ENCODE measurements at places on chromosomes 1 and 21.

DNA sequence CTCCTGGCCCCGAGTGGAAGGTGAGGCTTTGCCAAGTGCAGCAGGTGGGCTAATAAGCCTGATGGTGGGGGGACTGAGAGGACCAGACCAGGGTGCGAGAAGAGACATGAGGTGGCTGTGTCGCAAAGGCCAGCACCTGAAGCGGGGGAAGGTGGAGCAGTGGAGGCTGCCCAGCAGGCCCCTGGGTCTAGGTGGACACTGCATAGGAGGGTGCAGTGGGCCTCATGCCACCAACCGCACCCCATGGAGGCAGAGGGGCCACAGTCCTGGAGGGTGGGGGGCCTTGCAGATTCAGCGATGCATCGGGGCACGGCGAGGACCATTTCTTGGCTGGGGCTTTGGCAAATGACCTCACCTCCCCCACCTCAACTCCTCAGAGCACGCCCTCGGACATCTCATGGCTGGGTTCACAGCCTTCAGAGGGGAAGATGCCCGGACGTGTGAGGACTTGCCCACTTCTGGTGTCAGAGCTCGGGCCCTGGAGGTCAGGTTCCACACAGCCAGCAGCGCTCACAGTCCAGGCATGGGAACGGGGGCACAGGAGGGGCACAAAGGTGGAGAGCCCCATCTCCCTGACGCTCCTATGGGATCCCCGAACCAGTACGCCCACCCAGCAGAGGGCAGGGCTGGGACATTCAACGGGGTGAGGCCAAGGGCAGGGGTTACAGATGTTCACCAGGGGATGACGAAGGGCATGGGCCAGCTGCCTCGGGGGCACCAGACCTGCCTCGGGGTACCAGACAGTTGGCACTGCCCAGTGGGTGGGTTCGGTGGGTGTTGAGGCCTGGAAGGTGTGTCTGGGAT lies 35.4 kb downstream of the UBE2G2 start:
- no peak for DNase-seq

DNA sequence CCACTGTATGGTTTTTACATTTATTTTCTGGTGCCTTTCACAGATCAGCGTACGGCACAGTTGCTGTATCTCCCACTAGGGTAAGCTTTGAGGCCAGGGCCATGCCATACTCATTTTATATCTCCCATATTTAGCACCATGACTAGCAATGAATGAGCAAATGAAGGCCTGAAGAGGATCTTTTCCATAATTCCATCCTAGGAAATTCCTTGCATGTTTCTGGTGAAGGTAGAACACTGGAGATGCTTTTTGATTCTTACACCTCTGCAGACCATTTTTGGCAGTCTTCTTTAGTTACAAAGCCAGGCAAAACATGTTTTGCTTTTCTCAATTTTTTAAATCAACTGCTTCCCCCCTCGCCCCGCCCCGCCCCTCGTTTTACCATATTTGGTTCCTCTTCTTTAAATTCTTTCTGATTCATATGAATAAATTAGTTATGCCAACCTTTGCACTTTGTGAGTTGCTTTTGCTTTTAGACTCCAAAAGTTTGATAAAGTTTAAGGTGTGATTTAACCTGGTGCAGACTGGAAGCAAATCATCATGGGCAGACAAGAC lies 78.9 kb upstream of the AK4 start:
- DNase-seq: no peak

DNA sequence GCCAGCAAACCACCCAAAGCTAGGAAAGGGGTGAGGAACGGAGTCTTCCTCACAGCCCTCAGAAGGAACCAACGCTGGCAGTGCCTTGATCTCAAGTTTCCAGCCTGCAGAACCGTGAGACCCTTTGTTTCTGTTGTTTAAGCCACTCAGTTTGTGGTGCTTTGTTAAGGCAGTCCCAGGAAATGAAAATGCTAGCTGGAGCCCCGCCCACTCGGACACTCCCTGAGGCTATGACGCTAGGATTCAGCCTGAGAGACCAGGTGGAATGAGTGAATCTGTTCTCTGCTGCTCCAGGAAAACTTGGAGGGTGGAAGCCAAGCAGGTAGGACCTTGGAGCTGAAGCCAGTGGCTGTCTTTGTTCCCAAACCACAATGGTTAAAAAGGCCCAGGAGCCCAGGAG lies 196.5 kb upstream of the POU3F1 start:
- no peak for DNase-seq

DNA sequence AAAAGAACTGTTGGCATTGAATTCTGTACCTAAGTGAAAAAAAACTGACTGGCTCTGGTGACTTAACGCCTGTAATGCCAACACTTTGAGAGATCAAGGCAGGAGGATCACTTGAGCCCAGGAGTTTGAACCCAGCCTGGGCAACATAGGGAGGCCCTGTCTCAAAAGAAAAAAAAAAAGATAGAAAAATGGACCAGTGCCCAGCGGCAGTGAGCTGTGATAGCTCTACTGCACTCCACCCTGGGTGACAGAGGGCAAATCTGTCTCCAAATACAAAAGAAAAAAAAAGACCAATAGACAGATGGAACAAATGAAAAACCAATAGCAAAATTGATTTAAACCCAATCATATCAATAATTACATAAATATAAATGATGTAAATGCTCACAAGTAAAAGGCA lies 674 bp upstream of the AKR7A3 start:
- no peak for DNase-seq

DNA sequence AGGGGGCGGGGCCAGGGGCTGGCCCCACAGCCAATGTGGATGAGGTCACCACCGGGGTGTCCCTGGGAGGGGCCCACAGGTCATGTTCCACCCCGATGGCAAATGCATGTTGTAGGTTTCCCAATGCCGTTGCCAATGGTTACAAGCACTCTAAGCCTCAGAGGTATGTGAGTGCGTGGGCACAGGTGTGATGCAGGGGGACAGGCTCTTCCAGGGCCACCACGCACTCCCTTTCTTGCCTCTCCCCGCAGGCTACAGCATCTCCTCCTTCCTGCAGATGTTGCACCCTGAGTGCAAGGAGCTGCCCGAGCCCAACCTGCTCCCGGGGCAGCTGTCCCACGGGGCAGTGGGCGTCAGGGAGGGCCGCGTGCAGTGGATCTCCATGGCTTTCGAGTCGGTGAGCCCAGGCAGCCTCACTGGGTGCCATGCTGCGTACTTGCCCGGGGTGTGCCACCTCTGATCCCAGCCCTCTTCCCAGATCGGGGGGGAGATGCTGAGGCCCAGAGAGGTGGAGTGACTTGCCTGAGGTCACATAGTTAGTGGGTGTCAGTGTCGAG lies 52.4 kb downstream of the DISP3 start:
- DNase-seq: no peak

DNA sequence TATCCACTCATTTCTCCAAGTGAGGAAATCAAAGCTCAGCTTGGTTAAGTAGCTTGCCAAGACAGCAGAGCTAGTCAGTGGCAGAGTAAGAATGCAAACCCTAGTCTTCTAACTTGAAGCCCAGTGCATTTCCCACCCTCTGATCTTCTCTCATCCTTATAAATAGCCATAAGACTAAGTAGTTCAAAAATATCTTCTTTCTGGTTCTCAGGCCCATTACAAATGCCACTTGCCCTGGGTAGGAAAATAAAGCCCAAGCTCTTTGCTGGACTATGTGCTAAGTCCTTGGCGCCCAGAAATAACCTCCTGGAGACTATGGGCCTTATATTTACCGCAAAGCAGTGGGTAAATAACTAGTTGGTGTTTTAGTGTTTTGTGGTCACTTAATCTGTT lies 505.8 kb downstream of the PLPP3 start:
- DNase-seq: no peak

- no peak for DNase-seq
These were observed 3.7 kb downstream of the PTPN14 start for GRCh38 chr1:214547747-214548146.

GRCh38 chr21:16007943-16008342 lies 278.2 kb downstream of the USP25 start:
- DNase-seq: no peak

GRCh38 chr1:183607322-183607980 lies 17.2 kb upstream of the NCF2 start:
- no peak for DNase-seq

DNA sequence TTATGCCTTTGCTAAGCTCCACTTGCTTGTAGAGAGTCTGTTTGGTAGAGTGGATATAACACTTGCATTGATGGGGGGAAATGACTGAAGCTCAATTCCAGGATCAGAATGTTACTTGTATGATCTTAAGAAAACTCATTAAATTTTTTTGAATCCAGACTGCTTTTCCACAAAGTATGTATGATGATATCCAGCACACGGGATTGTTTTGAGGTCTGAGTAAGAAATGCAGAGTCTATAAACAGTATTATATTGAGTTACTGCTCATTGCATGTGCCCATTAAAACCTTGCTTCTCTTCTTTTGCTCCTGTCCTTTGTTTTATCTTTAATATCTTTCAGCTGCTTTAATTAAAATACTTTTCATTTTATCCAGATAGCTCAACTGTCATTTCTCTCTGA lies 570.4 kb upstream of the ZRANB2 start:
- DNase-seq: no peak

- no peak for DNase-seq
These were observed 6.7 kb downstream of the LSS start for GRCh38 chr21:46221664-46222435.

DNA sequence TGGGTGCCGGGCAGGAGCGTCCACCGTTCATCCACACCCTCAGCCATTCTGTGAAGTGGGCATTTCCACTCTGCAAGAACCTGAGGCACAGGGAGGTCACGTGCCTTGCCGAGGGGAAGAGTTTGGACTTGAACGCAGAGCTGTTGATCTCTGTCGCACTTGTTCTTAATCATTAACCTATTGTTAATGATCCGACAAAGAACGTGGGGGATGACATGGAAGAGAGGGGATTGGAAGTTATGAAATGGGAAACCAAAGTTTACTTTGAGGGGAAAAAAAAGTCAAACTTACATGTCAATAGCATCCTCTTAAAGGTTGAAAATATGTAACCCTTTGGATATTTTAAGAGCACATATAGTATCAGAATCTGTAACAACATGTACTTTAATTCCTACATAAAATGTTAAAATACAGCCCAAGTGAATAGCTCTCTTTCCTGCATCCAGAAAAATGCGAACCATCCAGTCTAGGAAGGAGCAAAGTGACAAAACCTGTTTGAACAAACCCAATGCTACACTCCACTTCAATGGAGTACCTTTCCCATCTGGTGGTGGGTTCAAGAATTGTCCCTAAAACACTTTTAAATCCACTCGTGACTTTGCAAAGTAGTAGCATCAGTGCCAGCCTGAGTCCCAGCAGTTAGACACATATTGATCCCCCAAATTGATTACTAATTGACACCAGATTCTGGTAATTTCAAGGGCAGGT lies 75.5 kb downstream of the SETD4 start:
- DNase-seq: no peak

DNA sequence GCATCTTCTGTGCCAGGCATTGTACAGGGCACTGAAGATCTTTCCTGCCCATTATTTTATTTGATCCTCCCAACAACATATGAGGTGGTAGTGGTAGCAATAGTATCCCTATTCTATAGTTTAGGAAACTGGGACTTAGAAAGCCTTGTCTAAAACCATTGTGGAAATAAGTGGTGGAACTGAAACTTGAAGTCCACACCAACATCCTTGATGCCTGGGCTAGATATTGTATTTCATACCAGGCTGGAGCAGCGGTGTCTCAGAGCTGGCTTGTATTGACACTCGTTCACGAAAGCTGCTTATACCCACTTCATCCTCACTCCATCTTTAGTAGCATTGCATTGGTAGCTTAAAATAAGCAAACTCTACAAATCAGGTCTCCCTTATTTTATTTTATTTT lies 9.7 kb upstream of the CTSS start:
- DNase-seq: no peak

DNA sequence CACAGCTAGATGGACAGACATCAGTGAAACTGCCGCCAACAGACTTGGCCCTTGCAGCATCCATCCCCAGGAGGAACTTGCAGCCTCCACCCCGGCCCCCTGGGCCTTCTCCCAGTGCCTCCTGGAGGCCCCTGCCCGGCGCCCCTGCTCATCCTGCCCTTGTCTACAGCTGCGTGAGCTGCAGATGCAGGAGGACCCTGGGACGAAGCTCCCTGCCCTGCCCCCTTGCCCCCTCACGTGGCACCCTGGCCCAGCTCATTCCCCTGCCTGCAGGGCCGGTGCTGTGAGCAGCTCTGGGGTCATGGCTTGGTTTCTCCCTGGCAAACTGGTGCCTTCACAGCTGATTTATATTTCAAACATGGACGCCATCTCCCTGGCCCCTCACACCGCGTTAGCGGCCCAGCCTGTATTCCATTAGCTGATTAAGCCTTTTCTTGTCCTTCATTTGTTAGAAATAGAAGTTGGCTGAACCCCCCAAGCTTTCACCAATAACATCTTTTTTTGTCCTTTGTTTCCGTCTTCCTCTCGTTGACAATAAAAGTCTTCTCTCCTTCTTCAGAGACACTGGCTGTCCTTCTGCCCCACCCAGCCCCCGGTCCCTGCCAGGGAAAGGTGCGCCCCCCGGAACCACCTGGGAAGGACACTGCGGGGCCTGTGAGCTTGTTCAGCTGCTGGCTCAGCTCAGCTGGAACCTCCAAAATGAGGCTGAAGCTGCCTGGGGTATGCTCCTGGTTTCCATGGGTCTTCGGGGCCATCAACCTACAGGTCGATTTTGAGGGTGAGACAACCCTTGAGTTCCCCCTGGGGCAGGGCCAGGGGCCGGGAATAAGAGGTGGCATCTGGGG lies 34.0 kb upstream of the SLC19A1 start:
- no peak for DNase-seq

DNA sequence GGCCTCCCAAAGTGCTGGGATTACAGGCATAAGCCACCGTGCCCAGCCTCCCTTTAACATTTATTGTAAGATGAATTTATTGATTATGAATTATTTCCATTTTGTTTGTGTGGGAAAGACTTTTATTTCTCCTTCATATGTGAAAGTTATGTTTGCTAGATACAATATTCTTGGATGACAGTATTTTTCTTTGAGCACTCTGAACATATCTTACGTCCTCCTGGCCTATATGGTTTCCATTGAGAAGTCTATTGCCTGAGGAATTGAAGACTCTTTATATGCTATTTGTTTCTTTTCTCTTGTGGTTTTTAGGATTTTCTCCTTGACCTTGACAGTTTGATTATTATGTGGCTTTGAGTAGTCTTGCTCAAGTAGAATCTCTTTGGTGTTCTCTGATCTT lies 26.8 kb upstream of the HLX start:
- DNase-seq: no peak

GRCh38 chr1:219173434-219173757 lies 282 bp upstream of the LYPLAL1 start:
- DNase-seq: peak; percentile 35

GRCh38 chr21:31220575-31220974 lies 123.5 kb downstream of the TIAM1 start:
- DNase-seq: no peak

DNA sequence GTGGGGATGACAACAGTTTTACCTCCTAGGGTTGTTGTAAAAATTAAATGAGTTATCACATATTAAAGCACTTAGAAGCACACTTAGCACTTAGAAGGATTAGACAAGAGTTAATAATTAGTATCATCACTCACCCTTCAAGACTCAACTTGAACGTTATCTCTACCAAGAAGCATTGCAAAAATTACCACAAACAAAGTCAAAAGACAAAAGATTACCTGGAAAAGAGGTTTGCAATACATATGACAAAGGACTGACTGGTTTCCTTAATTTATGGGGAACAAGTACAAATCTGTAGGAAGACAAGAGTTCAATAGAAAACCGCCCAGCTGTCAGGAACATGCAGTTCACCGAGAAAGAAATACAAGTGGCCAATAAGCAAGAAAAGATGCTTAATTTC lies 93.3 kb upstream of the ATP1A1 start:
- no peak for DNase-seq

- no peak for DNase-seq
These were observed 29.0 kb upstream of the SLAMF1 start for GRCh38 chr1:160675641-160676410.

GRCh38 chr1:151472856-151473731 lies 13.8 kb upstream of the POGZ start:
- DNase-seq: no peak

GRCh38 chr1:228215663-228216116 lies 7.8 kb downstream of the OBSCN start:
- no peak for DNase-seq
